Activated CD8-positive, alpha-beta memory T cell treated with anti-CD3 and anti-CD28 coated beads for 24 hours (primary cell): ENCODE measurements at places on chromosomes 5 and 9.
A peak's percentile ranks its signal among the peaks of the same experiment; 100 is the strongest.

- DNase-seq: peak; percentile 60
Measured at GRCh38 chr9:128554155-128554862, 1.9 kb downstream of the SPTAN1 start.

DNA sequence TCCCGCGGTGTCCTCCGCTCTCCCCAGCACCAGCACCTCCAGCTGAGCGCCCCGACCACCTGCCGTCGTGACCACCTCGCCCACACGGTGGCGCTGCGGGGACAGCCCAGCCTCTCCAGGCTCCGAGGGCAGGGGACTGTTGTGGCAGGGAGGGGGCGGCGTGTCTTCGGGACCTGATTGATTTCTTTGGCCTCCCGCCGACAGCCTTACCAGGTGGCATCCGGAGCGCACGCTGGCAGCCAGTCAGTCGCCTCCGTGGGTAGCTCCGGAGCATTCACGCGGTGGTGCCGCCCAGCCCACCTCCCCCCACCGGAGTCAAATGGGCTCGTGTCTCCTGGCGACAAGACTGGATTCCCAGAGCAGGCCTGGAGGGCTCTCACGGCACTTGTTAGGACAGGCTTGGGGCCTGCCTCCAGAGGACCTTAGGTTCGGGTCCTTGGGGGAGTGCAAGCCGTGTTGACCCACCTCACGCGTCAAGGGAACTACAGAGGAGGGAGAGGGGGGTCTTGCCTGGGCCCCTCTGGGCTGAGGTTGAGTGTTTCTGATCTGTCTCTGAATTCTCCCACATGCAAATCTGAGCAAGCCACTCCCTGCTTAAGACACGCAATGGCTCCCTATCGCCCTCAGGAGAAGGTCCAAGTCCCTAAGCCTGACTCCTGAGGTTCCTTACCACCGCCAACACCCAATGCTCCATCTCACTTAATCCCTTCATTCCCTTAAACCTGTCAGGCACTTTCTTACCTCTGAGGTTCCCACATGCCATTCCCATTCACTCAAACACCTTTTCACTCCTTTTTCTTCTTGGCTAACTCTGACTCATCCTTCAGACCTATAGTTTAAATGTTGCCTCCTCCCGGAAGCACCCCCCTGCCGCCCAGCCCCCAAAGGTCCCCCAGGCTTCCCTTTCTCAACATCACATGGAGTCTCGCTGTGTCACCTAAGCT is 51.2 kb upstream of the GGTA1 start:
- DNase-seq: peak; percentile 91

GRCh38 chr5:69268899-69269298 is 34.2 kb downstream of the CDK7 start:
- no peak for DNase-seq

GRCh38 chr5:59813761-59814536 is 79.6 kb downstream of the PDE4D start:
- no peak for DNase-seq

- no peak for DNase-seq
Measured at GRCh38 chr5:68441309-68442073, 225.9 kb downstream of the PIK3R1 start.

DNA sequence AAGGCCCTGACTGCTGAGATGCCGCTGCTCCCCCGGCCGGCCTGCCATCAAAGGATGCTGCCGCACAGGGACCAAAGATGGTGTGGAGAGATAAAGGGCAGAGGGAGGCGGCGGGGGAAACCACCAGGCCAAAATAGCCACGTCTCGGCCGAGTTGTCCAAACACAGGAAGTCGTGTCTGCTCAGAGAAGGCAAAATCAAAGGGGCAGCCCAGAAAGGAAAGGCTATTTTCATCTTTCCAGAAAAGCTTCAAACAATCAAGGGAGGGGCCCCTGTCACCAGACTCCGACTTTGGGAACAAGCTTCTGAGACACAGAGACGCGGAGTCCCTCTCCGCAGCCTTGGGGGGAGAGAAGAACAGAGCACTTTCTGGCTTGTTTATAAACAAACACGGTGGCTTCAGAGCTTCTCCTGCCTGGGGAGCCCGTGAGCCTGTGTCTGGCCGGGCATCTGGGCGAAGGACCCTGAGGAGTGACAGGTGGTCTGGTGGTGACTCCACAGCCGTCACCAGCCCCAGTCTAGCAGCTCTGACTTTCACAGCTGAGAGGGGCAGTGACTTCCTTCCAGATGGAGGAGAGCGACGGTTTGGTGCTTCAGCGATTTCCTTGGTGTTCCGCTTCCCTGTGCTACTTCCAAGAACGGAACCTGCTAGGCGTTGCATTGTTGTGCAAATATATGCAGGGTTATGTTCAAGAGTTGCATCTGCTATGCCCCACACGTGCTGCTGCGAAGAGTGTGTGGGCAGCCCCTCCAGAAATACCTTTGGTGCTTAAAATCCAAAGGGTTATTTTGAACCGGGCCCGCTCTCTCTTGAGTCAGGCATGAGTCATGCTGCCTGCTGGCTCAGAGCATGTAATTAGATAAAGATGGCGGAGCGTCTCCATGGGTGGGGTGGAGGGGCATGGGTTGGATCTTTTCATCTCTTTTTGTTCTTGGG is 24.0 kb downstream of the ADAMTSL2 start:
- no peak for DNase-seq

- DNase-seq: no peak
Measured at GRCh38 chr5:156479849-156480248, 152.9 kb downstream of the SGCD start.

- no peak for DNase-seq
Measured at GRCh38 chr9:23044549-23044948, 597.9 kb downstream of the DMRTA1 start.

DNA sequence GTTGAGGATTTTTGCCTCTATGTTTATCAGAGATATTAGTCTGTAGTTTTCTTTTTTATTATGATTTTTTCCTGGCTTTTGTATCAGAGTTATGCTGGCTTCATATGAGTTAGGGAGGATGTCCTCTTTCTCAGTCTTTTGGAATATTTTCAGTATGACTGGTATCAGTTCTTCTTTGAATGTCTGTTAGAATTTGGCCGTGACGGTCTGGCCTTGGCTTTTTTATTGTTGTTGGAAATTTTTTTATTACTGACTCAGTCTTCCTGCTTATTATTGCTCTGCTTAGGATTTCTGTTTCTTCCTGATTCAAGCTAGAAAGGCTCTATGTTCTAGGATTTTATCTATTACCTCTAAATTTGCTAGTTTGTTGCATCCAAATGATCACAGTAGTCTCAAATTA is 421.9 kb downstream of the CDH10 start:
- DNase-seq: no peak

GRCh38 chr5:91928754-91929521 is 545.8 kb upstream of the ARRDC3 start:
- DNase-seq: no peak

GRCh38 chr5:160188141-160189015 is 40.9 kb upstream of the FABP6 start:
- no peak for DNase-seq
